Upper lobe of left lung (tissue), 6 donors: ENCODE measurements at places on chromosomes 12 and 14. TPM values are rescaled to one million over a fixed set of nuclear protein-coding genes. Genes with fewer than 3 reads are reported as not detected.

DNA sequence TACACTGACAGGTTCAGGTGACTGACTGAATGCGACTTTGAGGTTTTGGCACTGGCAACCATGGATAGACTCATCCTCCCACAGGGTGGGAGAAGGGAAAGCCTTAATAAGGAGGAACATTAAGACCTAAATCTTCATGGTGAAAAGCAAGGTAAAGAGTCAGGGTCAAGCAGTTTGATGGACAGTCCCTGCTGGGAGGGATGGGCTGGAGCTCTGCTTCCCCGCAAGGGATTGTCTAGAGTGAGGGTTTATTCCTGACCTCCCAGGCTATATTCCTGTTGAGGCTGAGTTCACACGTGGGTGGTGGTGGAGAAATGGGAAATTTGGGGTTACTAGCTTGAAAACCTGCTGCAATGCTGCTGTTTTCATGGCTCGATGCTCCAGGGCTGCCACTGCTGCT is 9.4 kb upstream of the STAC3 start:
- no peak for DNase-seq

Gene GALNT9
- total RNA-seq, result 0.26 TPM

DNA sequence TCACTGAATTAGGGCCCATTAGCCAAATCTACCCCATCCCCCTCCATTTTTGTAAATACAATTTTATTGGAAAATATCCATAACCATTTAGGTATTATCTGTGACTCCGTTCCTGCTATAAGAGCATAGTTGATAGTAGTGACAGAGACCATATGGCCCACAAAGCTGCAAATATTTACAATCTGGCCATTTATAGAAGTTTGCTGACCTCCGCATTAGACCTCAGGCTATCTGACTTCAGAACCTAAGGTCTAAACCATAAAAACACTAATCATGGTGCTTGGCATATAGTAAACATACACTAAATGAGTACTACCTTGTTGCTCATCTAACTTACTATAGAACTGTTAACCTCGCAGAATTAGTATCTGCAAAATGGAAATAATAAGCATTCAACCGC is 124.8 kb downstream of the NPAS3 start:
- no peak for DNase-seq

DNA sequence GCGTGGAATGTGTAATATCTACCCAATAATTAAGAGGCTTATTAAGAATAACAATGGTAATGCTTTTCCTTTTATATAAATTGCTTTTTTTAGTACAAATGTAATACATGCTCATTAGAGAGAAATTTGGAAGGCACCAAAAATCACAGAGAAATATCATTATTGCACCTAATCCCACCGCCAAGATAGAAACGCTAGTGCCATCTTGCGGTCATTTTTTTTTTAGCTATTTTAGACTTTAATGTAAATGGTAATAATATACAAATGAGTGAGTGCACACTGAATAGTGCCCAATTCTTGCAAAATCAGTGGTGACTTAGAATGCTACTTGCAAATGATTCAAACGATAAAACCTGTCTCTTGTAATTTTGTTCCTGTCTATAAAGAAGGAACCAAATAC is 576.8 kb upstream of the TMEM132C start:
- DNase-seq, result no peak

DNA sequence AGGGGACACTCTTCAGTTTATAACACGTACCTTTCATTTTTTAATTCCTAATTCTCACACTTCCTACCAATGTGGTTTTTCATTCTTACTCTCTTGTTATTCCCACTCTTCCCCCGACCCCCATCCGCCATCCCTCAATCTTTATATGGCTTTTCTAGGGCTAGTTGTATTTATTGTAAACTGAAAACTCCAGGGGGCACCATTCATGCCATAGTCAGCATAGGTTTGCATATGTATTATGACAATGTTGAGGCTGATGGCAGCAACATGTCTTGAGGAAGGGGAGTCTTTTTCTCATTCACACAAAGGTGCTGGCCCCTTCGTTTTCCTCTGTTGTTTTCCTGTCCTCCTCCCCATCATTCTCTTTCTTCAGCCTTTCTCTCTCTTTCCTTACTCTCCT is 27.7 kb upstream of the LTA4H start:
- no peak for DNase-seq

DNA sequence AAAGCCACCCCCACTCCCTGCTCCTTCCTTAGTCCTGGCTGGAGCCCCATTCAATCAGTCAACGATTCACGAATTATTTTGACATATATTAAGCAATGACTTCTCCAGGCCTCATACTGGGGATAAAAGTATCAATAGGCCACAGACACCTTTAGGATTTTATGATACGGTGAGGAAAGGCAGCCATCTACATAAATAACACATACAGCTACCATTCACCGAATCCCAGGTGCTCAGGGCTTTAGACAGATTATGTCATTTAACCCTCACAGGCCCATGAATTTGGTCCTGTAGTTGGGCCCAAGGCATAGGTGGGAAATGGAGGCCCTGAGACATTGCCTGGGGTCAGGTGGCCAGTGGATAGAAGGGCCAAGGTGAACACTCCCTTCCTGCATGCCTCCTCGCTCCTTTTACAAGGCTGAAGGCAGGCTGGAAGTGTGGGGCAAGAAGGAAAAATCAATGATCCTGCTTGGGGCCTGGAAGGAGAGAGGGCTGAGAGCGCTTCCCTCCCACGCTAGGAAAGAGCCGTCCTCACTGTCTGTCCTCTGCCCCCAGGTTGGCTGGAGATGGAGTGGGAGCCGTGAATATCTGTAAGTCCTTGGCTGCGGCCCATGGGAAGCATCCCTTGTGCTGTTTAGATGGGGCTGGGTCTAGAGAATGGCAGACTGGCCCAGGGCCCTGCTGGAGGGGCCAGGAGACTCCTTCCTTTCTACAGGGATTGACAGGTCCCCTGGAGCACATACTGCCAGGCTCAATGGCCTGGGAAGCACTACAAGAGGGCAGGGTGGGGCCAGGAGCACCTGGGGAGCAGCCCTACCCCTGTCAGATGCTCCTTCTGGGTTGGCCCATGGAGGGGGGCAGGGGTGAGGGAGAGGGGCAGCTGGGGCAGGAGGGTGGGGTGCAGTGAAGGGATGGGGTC is 14.8 kb downstream of the KRT7 start:
- DNase-seq, result no peak

GRCh38 chr14:58166005-58166983 is 14.3 kb upstream of the ARMH4 start:
- DNase-seq, result peak; percentile 80
